Adrenal gland (tissue), 19 donors: ENCODE measurements at places on chromosomes 13 and 19. TPM values are rescaled to one million over a fixed set of nuclear protein-coding genes. Genes with fewer than 3 reads are reported as not detected.

The KCNRG gene
- 0.59 TPM for polyA plus RNA-seq

The EBI3 gene
- 1.4 TPM for polyA plus RNA-seq

DNA sequence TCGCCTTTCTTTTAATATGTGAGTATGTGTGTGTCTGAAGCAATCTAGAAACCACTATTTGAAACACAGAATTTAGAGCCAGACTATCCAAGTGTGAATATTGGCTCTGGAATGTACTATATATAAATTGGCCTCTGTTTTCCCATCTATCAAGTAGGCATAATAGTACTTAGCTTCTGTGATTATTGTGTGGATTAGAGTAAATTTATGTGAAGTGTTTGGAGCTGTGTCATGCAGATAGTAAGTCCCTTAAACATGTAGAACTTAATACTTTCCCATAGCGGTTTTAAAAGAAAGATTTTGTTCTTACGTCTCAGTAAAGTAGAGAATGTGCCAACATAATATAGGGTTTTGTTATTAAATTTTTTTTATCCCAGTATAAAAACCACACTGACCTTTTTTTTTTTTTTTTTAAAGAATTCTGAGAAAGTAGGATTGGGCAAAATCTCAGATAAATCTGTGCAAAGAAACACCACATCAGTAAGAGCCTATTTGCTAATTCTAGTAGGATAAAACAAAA is 432.3 kb downstream of the RFC3 start:
- H3K27me3 ChIP-seq = no peaks in the 10 kb centered on the region
- H3K4me3 ChIP-seq = no peak overlapping the region
- no peaks in the 10 kb centered on the region for H3K4me1 ChIP-seq
- H3K36me3 ChIP-seq = no peaks in the 10 kb centered on the region

- H3K27me3 ChIP-seq = no peaks in the 10 kb centered on the region
- H3K4me3 ChIP-seq = no peak overlapping the region
- no peak for DNase-seq
- H3K36me3 ChIP-seq = no peaks in the 10 kb centered on the region
Observed at GRCh38 chr13:96398486-96398885, 308.6 kb downstream of the HS6ST3 start.

DNA sequence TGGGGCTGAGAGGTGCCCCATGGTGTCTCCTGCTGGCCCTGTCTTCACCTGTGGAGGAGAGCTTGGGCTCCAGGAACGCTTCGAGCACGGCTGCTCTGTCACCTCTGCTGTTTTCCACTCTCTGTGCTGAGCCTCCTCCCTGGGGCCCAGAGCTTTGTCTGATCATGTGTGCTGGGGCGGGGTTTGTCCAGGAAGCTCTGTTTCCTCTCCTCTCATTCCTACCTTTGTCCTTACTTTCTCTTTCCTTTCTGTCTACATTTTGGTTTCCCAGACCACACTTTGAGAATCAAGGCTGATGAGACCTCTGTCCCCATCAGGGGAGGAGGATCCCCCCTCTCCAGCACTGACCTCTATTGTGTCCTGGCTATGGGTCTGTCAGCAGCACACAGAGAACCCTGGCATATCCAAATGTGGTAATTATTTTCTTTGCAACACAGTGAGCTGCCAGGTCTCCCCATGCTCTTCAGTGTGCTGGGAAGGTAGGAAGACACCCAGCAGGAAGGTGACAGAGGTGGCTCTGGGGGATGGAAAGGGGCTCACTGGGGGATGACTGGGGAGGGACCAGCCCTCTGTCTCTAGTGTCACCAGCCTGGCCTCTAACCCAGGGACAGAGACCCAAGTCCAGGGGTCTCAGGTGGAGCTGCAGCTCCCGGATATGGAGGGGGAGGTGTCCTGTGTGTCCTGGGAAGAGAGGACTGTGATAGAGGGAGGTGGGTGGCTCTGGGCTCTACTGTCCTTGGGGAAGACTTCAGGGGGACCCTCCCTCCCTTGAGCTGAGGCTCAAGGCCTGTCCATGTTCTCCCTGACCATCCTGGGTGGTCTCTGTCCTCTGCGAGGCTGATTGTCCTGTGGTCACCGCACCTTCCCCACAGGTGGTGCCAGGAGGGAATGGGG is at the start of gene CEACAM1:
Gene CEACAM1, minus strand, starts transcription at position 128 of the 894 bp plus-strand sequence. Its CDS starts 107 bp downstream, at position 21.
- no peak within 1 kb of the TSS for H3K27ac ChIP-seq
- H3K4me1 ChIP-seq = peaks cover 7% of the 10 kb centered on the region
- no peaks in the 10 kb centered on the region for H3K36me3 ChIP-seq
- no peak within 1 kb of the TSS for H3K4me3 ChIP-seq
- H3K27me3 ChIP-seq = no peaks in the 10 kb centered on the region
- peak; percentile 62 for DNase-seq
